DMS53 (cell line): ENCODE measurements at places on chromosomes 13 and 19.

DNA sequence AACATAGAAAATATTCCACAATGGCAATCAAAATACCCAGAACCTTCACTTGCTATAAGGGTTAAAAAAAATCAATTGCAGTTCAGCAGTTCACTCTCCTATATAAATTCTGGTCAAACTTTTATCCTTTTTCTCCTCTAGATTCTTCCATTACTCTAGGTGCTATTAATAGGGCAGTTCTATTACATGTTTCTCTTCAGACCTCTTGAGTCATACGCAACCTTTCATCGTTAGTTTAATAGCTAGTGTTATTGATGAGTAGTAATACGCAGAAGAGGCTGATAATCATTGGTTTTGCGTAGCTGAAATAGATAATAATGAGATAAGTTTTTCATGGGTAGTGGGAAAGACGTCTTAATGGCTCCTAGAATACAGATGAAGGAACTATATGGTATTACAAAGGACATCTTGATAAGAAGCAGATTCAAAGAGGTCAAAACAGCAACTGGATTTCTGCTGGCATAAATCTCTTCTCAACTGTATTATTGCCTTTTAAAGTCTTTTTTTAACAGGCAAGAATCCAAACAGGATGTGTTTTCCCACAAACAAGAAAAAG is 118.3 kb upstream of the STARD13 start:
- no peak for DNase-seq

- DNase-seq = peak; percentile 61
Observed at GRCh38 chr19:28710278-28710677, 502.7 kb downstream of the UQCRFS1 start.

DNA sequence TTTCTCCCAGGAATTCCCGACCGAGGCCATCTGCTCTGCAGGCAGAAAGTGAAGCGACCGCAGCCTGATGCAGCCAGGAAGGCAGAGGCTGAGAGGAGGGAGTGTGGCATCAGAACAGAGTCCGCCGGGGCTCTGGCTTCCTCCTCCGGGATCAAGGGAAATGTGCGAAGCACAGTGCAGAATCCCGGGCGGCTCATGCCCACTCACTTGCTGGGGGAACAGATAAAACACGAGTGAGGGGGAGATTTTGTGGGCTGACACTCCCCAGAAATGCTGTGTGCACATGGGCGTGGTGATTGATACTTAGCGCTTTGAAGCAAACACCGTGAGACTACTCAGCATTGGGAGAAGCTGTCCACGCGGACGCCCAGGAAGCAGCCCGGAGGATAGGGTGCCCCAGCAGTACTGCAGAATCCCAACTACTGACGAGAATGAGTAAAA is 75.3 kb upstream of the POMP start:
- peak; percentile 76 for DNase-seq

GRCh38 chr13:73631411-73631810 is 502.8 kb downstream of the KLF12 start:
- no peak for DNase-seq

- DNase-seq = peak; percentile 100
Observed at GRCh38 chr19:54136864-54137698, 481 bp upstream of the CNOT3 start.

- peak; percentile 15 for DNase-seq
Observed at GRCh38 chr13:44142941-44143665, 230.5 kb upstream of the SERP2 start.

DNA sequence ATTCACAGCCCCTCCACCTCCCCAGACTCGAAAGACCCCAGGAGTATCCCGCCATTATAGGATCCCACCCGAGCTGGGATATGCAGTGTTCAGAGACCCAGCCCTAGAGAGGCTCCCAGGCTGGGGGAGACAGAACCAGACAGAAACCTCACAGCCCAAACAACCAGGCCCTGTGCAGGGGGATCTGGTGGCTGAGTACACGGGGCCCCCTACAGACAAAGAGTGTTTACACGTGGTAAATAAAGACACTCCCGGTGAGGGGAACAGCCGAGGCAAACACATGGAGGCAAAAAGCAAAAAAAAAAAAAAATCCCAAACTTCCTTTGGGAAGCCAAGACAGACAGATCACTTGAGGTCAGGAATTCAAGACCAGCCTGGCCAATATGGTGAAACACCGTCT is 25.1 kb downstream of the TINCR start:
- no peak for DNase-seq

- DNase-seq = no peak
Observed at GRCh38 chr13:84446972-84447639, 564.8 kb upstream of the SLITRK1 start.

GRCh38 chr13:25632166-25632888 is 260.6 kb downstream of the ATP8A2 start:
- no peak for DNase-seq
